ENCODE measurements at places on chromosomes 6 and 20. TPM values are rescaled to one million over a fixed set of nuclear protein-coding genes. Genes with fewer than 3 reads are reported as not detected.

Gene DEF6
- 10.0 TPM for total RNA-seq

Gene SYNE1
- 19.5 TPM for total RNA-seq

Gene NRM
- total RNA-seq = 16.0 TPM

Gene SRMS
- not detected for total RNA-seq

Gene GRM1
- total RNA-seq = not detected

Gene ME1
- total RNA-seq = not detected

Gene CPXM1
- total RNA-seq = not detected

DNA sequence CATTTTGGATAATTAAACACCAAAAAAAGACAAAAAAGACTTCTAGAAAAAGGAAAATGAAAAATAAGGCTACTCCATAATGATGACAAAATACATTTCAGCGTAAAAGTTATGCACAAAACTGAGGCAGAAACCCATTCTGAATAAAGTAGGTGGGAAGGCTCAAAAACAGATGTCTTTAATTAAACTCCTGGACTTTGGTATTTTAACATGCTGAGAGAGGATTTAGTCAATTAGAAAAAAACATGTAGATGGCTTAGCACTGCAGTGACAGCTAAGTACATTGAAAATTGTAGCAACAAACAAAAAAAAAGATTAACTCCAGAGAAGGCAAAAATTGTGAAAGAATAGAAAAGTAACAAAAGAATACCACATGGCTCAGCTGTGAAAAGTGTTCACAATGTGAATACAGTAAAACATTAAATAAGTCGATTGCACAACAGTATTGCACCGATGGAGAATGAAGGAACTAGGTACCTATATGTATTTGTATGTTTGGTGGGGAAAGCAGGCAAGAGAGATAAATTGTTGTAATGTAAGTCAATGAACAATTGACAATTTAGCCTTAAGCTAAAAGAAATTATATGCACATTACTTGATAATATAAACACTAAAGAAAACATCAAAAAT lies 59.5 kb downstream of the TBC1D32 start:
- no peak for DNase-seq

GRCh38 chr6:151388997-151389617 lies 2.3 kb downstream of the ZBTB2 start:
- DNase-seq = no peak

DNA sequence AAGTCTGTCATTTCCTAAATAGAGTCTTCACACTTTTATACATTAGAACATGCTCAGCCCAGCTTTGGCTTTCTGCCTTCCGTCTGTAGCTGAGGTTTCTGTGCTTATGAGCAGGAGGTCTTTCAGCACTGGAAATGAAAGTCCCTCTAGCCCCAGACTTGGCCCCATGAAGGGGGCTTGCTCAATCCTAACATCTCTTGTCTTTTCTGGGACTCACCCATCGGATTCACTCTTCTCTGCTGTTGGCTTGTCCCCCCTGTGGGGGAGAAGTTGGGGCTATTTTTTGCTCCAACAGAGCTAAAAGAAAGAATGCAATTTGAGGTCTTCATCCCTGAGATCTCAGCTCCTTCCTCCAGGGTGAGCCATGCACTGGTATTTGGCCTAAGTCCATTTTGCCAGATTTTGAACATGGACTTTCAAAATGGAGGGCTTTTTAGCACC lies 177.7 kb downstream of the MRPL14 start:
- no peak for DNase-seq

DNA sequence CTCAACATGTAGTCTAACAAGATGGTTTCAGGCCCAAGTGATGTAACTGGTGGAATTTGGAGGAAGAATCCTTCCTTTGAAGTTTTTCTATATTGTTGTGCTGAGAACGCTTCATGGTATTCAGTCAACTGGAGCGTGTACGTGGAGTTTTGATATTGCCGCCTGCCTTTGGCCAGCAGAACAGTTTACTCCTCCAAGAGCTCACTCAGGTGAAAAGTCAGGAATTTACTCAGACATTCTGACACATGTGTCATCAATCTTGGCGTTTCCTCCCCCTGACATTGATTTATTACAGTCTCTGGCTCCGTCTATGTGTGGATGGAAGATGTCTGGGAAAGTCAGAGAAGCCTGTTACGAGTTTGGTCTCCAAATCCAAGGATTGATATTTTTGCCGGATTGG lies 19.0 kb upstream of the TGM2 start:
- no peak for DNase-seq
